ENCODE measurements at places on chromosomes 12 and 14. TPM values are rescaled to one million over a fixed set of nuclear protein-coding genes. Genes with fewer than 3 reads are reported as not detected.

DNA sequence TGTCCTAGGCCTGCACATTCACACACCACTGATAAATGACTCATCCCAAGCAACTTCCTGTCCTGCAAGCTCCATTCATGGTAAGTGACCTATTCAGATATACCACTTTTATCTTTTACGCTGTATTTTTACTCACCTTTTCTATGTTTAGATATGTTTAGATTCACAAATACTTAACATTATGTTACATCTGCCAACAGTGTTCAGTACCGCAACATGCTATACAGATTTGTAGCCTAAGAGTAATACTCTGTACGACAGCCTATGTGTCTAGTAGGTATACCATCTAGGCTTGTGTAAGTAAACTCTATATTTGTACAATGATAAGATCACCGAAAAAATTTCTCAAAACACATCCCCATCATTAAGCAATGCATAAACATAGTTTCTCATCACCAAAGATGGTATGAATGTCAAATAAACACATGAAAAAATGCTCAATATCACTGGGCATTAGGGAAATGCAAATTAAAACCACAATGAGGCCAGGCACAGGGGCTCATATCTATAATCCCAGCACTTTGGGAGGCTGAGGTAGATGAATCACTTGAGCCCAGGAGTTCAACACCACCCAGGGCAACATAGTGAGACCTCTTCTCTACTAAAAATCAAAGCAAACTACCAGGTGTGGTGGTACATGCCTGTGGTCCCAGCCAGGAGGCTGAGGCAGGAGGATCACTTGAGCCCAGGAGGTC lies 20.7 kb downstream of the ATXN2 start:
- no peak for DNase-seq

DNA sequence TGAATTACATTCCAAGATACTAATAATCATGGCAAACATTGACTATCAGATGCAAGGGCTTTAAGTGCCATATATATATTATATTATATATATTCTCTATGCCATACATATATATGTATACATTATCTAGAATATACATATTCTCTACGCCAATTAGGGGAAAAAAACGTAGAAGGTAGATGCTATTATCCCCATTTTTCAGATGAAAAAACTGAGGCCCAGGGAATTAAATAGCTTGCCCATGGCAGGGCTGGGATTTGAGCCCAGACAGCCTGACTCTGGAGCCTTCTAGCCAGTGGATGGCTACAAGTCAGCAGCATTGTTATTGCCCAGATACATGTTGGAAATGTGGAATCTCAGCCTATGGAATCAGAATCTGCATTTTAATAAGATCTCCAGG lies 116.0 kb upstream of the BTG1 start:
- DNase-seq = no peak

GRCh38 chr14:21057803-21058675 lies at the start of gene RNASE8:
RNASE8 (plus strand) TSS chr14:21057822; CDS start chr14:21057893, 71 bp downstream.
- no peak for DNase-seq

DNA sequence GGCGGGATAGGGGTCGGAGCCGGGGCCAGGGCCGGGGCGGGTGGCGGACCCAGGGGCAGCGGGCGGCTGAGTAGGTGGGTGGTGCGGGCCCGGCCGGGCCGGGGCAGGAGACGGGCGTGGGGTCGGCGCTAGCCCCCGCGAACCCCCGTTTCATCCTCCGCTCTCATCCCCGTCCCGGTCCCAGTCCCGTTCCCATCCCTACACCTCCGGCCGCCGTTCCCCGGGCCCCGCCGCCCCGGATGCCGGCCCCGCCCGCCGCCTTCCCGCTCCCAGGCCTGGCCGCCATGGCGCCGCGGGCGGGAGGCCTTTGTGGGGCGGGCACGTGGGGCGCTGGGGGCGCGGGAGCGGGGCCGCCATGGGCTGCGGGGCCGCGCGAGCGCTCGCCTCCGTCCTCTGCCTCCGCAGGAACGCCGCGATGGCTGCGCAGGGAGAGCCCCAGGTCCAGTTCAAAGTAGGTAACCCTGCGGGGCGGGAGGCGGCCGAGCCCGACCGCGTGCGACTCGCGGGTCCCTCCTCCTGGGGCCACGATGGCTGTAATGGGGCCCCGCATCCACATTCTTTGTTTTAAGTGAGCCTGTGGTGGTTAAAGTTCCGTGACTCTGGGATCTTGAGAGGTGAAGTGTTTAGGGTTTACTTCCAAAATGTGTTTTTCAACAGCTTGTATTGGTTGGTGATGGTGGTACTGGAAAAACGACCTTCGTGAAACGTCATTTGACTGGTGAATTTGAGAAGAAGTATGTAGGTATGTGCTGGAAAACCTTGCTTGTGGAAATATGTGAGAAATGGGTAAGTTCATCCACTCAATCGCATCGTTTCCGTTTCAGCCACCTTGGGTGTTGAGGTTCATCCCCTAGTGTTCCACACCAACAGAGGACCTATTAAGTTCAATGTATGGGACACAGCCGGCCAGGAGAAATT lies 572 bp downstream of the RAN start:
- peak; percentile 36 for DNase-seq

- no peak for DNase-seq
Measured at GRCh38 chr12:20262119-20262518, 106.2 kb upstream of the PDE3A start.

DNA sequence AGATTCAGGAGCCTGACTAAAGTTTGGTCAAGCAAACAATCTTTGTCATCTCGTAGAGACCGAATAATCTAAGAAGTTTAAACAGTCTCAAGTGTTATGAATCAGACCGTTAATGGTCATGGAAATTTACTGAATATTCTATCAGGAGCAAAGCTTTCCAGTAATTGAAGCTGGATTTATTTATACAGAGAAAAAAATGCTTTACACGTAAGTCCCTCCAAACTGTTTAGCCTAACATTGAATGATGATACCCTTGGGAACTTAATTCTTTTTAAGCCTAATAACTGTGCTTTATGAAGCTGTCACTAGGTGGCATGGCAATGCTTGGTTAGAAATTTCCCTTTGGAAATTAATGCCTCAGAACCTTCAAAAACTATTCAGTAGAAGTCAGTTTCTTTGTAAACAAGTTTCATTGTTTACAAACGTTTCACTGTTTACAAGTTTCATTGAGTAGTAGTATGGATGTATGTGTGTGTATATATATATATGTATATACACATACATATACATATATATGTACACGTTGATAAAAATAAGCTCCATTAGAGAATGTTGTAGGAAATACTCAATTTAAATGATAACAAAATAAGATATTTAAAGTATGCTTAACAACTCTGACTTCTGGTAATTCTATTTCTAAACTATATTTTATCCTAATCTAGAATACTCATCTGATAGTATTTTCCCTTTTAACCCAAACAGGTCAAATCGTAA lies 32.1 kb downstream of the DEPDC4 start:
- peak; percentile 22 for DNase-seq

Gene CLEC14A
- polyA plus RNA-seq = 24.4 TPM

DNA sequence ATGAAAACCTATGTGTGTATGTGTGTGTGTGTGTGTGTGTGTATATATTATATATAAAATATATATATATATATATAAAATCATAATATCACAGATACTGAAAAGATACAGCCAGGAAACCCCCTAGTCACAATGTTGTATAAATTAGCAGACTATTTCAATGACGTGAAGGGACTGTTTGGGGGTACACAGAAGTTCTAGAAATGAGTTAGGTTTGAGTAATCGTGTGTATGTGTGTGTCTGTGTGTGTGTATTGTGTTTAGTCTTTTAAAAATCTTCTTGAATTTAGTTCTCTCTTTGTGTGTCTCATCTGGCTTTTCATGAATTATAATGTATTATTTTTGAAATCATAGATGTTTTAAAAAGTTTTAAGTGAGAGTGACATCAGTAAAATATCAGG lies 21.9 kb downstream of the ADAM21 start:
- no peak for DNase-seq

DNA sequence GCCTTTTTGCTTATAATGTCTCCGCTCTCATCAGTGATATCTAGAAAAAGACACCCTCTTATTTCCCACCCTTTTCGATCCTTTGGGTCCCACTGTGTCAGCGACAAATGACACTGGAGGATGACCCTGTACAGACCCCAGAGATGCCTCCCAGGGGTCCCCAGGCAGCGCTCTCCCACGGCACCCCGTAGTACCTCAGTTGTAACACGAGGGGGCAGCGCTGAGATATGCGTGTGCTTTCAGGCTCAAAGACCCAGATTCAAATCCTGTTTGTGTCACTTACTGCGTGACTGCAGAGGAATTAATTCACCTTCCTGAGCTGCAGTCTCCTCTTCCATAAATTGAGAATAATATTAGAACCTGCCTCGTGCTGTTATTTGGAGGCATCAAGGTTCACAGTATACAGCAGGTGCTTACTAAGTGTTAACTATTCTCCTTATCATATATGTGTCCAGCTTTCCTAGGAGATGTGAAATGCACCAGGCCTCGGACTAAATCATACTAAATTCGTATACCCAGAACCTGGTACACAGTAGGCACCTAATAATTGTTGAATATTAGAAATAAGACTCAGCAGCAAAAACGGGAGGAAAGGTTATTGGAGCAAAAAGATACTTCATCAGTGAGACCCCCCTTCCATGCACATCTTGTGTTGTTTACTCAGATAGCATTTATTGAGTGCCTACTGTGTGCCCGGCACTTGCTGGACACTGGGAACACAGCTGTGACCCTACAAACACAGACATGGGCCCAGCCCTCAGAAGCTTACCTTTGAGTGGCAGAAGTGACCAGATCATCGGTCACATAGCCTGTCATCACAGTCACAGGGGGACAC lies 99.9 kb downstream of the PHETA1 start:
- no peak for DNase-seq

GRCh38 chr12:27109334-27110028 lies 27.1 kb upstream of the C12orf71 start:
- DNase-seq = no peak

Data from hindlimb muscle (tissue), 1 donor.